ENCODE measurements at places on chromosomes 11 and 22. TPM values are rescaled to one million over a fixed set of nuclear protein-coding genes. Genes with fewer than 3 reads are reported as not detected.

The TCN1 gene
- 0.13 TPM for polyA plus RNA-seq

The KCNJ1 gene
- 0.09 TPM for polyA plus RNA-seq

The ZP1 gene
- 0.35 TPM for polyA plus RNA-seq

The ALDH3B1 gene
- polyA plus RNA-seq = 14.4 TPM

The SLC16A8 gene
- polyA plus RNA-seq = 0.52 TPM

The VPREB1 gene
- polyA plus RNA-seq = not detected

The CDC45 gene
- 0.34 TPM for polyA plus RNA-seq

The ARHGAP20 gene
- 5.7 TPM for polyA plus RNA-seq

The NF2 gene
- polyA plus RNA-seq = 10.2 TPM

The IGSF22 gene
- 0.32 TPM for polyA plus RNA-seq

- DNase-seq = peak; percentile 64
Measured at GRCh38 chr11:30635401-30635989, 49.3 kb upstream of the MPPED2 start.

GRCh38 chr11:128480066-128480465 lies 107.3 kb downstream of the ETS1 start:
- no peak for DNase-seq

DNA sequence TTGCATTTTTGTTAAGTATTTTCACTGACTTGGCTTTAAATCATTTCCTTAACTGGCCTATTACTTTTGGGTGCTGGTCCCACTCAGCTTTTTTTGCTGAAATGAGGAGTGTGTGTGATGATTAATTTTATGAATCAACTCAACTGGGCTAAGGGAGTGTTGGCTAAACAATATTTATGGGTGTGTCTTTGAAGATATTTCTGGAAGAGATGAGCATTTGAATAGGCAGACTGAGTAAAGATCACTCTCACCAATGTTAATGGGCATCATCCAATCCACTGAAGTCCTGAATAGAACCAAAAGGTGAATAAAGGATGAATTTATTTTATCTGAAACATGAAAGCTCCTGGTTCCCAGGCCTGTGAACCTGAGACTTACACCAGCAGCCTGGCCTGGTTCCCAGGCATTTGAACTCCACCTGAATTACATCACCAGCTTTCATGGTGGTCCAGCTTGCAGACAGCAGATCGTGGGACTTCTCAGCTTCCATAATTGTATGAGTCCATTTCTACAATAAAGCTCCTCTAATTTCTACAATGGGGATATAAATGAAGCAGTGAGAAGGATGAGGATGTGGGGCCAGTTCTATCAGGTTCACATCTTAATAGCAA lies 241.3 kb upstream of the ZC3H12C start:
- DNase-seq = no peak

DNA sequence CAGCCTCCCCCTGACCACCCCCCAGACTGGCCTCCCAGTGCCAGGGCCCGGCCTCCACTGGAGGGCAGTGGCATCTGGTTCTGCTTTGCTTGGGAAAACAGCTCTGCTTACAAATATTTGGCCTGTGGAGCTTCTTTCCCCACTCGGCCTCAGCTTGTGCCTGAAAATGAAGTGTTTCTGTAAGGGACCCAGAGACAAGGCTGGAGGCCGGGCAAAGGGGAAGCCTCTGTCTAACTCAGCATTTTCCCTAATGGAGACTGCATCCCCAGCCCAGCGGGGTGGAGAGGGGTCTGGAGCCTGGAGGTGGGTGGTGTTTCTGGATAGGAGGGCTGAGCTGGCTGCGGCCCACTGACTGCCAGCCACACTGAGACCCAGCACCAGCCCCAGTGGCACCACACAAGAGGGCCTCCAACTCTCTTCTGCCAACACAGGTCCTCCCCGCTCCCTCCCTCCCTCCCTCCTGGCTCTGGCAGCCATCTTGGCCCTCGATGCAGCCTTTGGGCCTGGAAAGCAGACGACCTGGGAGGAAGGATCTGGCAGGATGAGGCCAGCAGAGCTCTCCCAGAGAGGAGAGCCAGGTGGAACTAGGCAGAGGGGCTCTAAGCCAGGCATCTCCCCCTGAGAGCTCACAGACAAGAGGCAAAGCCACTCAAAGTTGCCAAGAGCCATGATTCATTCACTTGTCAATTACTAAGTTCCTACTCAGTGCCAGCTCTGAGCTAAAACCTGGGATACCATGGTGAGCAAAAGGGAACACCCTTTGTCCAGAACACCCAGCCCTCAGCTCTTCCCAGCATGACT lies 77.1 kb upstream of the CD82 start:
- DNase-seq = no peak

- DNase-seq = no peak
Measured at GRCh38 chr11:102837156-102837555, 6.3 kb downstream of the MMP3 start.

DNA sequence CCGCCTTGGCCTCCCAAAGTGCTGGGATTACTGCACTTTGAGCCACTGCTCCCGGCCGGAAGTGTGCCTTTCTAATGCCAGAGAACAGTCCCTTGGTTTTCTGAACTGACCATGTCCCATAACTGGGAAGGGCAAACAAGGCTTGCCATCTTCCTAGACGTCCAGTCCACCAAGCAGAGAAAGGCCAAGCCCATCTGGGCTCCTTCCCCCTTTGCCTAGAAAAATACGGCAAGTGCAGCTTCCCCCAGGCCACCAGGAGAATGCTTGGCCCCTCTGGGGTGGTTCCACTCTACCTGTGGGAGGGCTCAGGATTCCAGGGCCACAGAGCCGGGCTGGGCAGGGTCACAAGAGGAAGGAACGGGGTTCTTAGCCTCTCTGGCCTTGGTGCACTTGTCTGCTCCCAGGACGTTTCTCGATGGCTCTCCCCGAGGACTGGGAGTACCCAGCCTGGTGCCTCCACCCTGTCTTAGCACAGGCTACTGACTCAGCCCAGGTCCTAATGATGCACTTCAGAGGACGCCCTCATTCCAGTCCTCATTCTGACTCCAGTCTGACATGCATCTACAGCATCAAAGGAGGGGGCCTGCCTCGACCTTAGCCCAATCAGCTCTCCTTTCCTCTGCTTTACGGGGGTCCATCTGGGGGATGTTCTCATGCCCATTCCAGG lies 1.2 kb downstream of the USP2 start:
- no peak for DNase-seq

GRCh38 chr11:103699656-103700055 lies 336.8 kb upstream of the DDI1 start:
- DNase-seq = no peak

DNA sequence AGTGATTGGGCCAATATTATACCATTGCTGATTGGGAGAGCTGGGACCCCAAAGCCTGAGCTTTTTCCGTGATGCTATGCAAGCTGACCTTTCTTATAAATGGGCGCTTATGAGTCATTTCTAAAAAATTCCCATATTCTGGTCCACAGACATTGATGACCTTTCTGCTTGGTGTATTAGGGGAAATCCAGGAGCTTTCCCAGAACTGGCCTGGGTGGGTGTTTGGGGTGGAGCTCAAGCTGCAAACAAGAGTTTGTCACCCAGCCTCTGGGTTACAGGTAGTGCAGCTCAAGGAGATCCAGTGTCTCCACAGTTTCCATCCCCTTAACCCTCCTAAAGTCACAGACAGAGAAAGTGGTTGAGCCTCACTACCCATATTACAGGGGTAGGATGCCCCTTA lies 67.7 kb downstream of the CCDC81 start:
- no peak for DNase-seq

DNA sequence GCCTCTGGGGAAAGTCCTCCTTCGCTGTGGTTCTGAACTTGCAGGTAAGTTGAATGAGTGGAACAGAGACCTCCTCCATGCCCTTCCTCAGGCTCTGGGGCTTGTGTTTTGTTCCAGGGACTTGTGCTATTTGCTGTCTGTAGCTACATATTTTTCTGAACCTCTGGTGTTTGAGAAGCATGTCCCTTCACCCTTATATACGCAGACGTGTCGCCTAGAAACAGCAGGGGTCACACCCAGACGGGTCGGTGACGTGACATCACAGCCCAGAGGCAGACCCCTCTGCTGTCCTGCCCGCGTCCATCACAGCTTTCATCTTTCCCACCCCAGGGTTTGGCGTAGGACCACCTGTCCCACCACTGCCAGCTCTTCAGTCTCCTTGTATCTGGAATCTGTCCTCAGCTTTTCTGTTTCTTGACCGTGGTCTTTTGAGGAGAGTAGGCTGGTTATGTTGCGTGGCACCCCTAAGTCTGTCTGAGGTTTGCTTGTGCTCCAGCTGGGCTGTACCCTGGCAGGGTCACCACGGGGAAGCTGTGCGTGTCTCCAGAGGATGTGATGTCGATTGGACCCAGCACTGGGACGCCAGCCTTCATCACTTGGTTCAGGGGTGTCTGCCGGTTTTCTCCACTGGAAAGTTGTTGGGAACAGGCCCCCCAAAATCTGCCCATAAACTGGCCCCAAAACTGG lies 13.4 kb upstream of the MUC5B start:
- no peak for DNase-seq

DNA sequence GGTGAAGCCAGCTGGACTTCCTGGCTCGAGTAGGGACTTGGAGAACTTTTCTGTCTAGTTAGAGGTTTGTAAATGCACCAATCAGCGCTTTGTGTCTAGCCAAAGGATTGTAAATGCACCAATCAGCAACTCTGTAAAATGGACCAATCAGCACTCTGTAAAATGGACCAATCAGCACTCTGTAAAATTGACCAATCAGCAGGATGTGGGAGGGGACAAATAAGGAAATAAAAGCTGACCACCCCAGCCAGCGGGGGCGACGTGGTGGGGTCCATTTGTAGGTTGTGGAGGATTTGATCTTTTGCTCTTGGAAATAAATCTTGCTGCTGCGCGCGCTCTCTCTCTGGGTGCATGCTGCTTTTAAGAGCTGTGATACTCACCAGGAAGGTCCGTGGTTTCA lies 202.9 kb downstream of the MIAT start:
- no peak for DNase-seq

GRCh38 chr11:1565173-1565903 lies 6.7 kb downstream of the DUSP8 start:
- DNase-seq = no peak

GRCh38 chr22:30422481-30423300 lies 2.9 kb upstream of the MTFP1 start:
- no peak for DNase-seq

- no peak for DNase-seq
Measured at GRCh38 chr22:37223965-37224551, 11.8 kb upstream of the SSTR3 start.

DNA sequence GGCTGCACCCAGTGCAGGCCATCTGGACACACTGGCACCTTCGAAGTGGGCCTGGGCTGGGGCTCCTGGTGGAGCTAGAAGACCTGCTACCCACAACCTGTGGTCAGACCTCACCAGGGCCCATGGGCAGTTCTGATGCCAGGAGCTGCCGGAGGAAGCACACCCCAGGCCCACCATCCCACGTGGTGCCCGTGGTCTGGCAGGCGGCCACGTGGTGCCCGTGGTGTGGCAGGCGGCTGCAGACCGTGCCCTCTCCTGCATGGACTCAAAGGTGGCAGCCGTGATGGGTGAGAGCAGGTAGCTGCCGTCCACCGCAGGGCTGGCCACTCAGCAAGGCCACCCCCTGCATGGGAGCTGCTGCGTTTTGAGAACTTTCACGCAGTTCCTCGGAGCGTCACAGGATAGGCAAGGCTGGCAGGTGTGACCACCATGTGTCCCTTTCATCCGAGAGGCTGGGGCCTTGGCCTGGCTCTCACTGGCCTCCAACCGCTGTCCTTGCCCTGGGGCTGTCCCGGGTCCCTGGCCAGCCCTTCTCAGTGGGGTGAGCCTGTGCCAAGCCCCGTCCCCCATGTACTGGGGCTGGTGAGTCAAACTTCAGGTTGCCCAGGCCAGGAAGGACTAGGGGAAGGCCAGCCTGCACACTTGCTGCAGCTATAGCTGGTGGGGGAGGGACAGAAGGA lies 3.9 kb upstream of the IL17REL start:
- no peak for DNase-seq

DNA sequence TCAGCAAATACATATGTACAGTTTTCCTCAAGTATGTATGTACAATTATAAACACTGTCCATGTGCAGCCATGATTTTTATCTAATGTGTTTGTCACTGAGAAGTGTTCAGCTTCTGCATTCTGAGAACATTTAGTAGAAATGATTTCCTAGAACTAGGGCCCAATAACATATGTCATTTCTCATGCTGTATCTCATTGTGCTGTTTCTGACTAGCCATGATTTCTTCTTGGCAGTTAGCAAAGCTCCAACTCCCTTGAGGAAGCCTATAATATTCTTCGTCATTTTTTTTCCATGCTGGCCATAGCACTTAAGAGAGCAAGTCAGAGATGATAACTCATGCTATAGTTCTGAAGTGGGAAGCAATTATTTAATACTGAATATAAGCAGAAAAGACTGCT lies 187.8 kb downstream of the DDX10 start:
- no peak for DNase-seq

GRCh38 chr11:70050243-70050642 lies 27.9 kb upstream of the ANO1 start:
- DNase-seq = no peak

GRCh38 chr11:10451426-10452116 lies 3.5 kb upstream of the AMPD3 start:
- DNase-seq = no peak

DNA sequence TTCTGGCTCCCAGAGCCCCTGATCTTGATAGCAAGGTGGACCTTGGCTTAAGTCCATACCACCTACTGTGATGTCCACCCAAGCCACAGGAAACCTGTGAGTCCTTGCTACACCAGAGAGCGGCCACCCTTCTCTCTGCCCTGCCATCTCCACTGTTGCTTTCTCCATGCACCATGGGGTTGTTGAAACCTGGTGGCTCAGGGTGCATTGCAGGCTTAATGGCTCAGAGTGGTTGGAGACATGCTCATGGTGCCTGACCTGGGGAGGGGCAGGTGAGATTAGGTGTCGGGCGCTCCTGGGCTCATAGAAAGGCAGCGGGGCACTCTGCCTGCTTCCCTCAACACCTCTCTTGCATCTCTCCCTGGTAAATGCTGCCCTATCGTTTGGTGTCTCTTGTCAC lies 25.0 kb upstream of the CACNG2 start:
- DNase-seq = no peak

DNA sequence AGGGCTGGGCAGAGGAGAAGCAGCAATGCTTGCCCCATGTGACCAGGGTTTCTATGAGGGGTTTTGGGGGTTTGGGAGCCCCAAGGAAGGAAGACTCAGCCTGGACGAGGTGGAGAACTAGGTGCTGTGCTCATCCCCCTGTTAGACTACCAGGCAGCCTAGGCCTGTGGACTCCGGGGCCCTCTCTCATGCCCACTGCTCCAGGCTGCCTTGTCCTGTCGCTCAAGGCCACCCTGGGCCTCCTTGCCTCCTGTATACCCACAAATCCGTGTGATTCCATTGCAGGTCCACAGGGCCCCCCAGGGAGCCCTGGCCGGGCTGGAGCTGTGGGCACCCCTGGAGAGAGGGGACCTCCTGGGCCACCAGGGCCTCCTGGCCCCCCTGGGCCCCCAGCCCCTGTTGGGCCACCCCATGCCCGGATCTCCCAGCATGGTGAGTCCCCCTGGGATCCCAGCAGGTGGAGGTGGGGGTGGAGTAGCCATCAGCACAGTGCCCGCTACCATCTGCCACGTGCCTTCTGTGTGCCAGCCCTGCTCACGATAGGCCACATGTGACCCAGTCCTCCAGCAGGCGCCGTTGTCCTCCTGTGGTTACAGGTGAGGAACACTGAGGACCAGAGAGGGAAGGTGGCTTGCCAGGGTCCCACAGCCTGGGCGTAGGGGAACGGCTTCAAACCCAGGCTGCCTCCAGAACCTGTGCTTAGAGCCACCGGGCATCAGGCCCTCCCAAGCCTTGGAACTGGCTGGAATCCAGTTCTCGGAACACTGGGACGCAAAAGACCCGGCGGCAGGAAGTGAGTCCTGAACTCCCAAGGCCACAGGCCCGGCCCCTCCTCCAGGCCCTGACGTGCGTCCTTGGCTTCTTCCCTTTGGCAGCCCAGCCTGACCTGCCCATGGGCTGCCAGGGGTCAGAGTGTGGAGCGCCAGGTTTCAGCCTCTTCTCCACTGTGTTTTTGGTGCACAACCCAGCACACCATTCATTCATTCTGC lies 26.6 kb downstream of the EMID1 start:
- no peak for DNase-seq

GRCh38 chr11:115535781-115536180 lies 31.6 kb upstream of the CADM1 start:
- no peak for DNase-seq
